ENCODE measurements at places on chromosomes 3 and 15.

- no peak for DNase-seq
These were observed 32.1 kb downstream of the MESD start for GRCh38 chr15:80957556-80957955.

DNA sequence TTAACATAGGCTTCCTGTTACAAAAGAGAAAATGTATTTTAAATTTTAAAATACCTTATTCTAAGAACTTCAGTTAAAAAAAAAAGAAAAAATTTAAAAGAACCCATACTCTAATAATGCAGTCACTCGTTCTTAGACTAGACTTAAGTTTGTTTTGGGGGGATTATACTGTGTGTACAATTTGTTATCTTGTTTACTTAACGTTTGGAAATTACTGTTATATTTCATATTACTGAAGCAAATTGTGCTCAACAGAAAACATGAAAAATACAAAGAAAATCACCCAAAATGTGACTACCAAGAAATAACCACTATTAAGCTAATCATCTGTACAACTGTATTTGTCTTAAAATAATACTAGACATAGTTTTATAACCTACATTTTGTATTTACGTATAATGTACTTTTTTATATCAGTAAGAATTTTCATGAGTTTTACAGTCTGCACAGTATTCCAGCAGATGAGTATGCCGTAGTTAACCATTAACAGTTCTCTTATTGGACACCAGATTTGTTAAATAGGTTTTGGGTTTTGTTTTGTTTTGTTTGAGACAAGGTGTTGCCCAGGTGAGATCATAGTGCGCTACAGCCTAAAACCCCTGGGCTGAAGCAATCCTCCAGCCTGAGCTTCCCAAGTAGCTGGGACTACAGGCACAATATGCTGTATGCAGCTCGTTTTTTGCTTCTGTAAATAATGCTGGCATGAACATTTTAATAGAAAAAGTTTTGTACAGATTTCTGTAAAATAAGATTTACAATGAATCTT is 88.8 kb upstream of the CHD2 start:
- peak; percentile 46 for DNase-seq

GRCh38 chr3:142501004-142501926 is 53.4 kb upstream of the XRN1 start:
- no peak for DNase-seq

DNA sequence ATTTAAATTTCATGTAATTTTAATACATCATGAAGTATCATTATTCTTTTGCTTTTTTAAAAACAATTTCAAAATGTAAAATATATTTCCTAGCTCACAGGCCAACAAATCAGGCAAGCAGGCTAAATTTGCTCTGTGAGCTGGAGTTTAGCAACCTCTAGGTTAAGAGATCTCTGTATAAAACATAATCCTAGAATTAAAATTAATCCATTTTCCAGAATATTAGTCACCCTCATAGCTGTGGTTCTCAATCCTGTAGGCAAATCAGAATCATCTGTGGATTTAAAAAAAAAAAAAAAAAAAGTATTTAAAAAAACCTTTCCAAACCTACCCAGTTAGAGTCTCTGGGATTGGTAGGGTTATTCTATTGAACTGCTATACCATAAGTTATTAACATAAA is 209.7 kb downstream of the MINAR1 start:
- DNase-seq: no peak

DNA sequence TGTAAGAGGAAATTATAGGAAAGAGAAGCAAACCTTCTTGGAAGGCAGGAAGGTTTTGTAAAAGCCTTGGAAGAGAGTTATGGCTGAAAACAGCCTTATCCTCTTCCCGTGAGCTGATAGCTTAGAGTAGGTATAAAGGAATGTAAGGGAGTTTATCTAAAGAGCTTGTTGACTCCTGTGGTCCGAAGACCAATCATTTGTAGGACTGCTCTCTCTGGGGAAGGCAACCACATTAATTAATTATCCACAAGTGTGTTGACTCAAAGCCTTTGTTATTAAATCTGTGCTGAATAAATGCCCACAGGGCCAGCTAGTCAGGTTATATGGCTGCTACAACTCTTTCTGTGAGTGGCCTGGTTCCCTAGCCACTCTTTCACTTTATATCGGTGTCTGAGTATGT is 452.1 kb upstream of the RASGRP1 start:
- no peak for DNase-seq

- no peak for DNase-seq
These were observed 25.2 kb downstream of the TRIM71 start for GRCh38 chr3:32842987-32843386.
